ENCODE measurements at places on chromosomes 12 and 14.

- DNase-seq: peak; percentile 69
Measured at GRCh38 chr12:57093415-57094207, 4.7 kb downstream of the NAB2 start.

DNA sequence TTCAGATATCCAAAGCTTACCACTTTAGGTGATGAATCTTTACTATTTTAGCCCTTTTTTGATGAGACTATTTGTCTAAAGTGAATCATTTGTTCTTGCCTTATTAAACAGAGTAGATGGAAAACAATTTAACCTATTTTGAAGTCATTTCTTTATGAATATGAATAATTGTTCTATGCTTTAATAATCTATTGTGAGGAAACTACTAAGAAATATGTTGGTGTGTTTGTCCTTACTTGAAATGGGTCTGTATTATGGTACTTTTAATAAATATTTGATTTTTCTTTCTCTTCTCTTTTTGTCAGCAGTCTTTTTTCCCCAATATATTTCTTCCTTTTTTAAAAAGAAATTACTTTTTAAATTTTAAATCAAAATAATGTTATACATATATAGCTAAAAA, 24.4 kb downstream of the HSD17B6 start:
- no peak for DNase-seq

- peak; percentile 55 for DNase-seq
Measured at GRCh38 chr12:124609041-124609989, 41.9 kb upstream of the NCOR2 start.

- DNase-seq: no peak
Measured at GRCh38 chr14:68598621-68599447, 194.0 kb downstream of the ZFP36L1 start.

DNA sequence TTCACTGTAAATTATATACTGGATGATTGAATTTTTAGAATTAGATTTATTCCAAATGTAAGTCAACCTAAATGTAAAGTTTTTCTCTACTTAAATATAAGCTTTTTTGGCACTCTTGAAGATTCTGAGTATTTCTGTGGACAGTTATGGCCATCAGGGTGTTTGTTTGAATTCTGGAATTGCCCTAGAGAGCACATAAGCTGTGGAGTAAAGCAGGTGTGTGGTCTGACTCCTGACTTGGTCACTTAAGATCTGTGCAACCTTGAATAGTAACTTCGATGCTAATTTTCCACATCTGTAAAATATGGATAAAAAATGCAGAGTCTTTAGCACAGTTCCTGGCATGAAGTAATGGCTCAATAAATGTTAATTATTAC, 64.4 kb downstream of the FUT8 start:
- DNase-seq: no peak

- no peak for DNase-seq
Measured at GRCh38 chr12:105225505-105226015, 10.4 kb downstream of the APPL2 start.

DNA sequence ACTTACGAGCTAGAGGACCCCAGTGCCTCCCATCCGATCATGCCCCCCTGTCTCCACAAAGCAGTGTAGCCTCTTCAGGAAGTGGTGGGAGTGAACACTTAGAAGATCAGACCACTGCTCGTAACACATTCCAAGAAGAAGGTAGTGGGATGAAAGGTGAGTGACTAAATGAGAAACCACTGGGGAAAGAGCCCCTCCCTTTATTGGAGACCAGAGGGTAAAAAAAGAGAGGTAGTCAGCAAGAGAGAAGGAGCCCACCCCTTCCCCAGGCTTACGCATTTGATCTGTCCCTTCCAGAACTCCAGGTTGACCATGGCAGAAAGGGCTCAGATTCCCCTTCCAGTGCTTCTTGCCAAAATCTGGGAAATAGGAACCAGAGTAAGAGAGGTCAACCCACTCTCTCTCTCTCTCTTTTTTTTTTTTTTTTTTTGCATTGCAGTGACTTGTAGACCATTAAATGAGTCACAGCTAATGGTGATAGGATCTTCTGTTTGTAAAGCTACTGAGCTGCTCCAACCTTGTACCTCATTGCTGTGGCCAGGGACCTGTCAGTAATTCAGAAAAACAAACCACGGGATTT, 165.4 kb downstream of the GCH1 start:
- DNase-seq: no peak

DNA sequence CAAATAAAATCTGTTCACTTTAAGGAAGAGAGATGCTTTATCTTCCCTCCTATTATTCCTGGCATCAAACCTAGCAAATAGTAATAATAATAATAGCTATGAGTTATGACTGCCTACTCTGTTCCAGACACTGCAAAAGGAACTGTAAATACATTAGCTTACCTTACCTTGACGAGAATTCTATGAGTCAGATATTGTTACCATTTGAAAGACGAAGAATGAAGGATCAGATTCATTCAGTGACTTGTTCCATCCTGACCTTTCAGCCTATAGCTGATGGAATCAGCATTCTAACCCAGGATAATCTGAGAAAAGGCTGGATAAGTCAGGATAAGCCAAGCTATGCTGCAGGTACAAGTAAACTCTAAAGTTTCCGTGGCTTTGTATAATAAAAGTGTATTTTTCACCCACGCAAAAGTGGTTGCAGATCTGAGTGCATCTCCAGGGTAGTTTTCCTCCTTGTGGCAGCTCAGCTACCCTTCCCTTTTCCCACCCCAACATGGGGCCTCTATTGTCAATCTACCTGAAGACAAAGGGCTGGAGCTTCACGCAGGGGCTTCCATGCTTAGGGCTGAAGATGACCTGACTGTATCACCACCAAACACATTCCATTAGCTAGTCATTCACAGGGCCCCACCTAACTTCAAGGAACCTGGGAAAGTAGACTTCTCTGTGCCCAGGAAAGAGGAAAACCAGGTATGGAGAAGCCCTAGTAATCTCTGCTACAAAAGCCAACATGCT, 57.2 kb upstream of the CCND2 start:
- no peak for DNase-seq

GRCh38 chr14:29352706-29353080, 575.0 kb downstream of the PRKD1 start:
- DNase-seq: no peak

- DNase-seq: no peak
Measured at GRCh38 chr12:125455556-125455955, 390.3 kb downstream of the AACS start.

DNA sequence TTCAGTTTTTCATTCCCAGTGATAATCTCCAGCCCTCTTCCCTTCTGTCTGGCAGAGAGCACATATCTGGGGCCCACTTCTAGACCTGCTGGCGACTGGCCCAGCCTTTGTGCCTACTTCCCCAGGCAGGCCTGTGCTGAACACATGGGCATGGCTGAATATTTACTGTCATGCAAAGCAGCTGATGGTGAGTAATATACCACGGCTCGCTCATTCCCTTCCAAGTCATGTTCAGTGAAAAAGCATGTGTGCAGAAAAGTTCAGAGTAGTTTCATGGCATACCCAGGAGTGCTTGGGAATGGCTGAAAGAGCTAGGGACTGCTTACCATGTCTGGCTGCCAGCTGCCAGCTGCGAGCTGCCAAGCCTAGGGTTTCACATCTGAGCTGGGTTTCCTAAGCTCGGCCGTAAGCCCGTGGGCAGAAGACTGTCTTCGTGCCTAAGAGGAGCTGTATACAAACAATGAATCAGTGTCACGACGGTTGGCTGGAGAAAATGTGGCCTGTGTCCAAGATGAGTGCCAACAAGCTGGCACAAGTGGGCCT, 179.9 kb upstream of the PELI2 start:
- DNase-seq: no peak

- DNase-seq: no peak
Measured at GRCh38 chr12:13103391-13104033, at the start of gene GSG1. Gene GSG1 (minus strand): TSS chr12:13103667. CDS start chr12:13103512, 155 bp downstream.

- no peak for DNase-seq
Measured at GRCh38 chr14:76780875-76781647, 19.8 kb downstream of the VASH1 start.

GRCh38 chr12:40225984-40226602, 1.3 kb downstream of the LRRK2 start:
- no peak for DNase-seq

Data from stimulated activated CD8-positive, alpha-beta memory T cell treated with anti-CD3 and anti-CD28 coated beads, Interleukin-4, amount 100 ng/mL, for 4 hours (primary cell).